ENCODE measurements at places on chromosomes 16 and 17.

- DNase-seq: no peak
These were observed 2.4 kb downstream of the CACNB1 start for GRCh38 chr17:39194985-39195524.

GRCh38 chr16:29664091-29664921, 1.3 kb downstream of the SPN start:
- DNase-seq: no peak

DNA sequence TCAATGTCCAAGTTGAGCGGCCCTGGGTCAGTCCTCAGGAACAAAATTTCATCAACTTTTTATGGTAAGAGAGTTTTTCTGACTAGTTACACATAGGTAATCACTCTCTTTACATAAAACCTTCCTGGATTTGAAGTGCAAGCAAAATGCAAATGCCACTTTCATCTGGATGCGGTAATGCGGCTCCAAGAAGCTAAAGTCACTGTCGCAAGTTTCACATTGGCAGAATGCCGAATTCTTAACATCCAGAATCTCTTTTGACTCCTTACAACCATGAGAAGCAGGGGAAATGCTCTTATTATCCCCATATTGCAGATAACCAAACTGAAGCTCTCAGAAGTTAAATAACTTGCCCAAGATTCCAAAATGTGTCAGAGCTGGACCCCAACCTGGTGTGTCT, 30.0 kb downstream of the MRPS23 start:
- DNase-seq: no peak

DNA sequence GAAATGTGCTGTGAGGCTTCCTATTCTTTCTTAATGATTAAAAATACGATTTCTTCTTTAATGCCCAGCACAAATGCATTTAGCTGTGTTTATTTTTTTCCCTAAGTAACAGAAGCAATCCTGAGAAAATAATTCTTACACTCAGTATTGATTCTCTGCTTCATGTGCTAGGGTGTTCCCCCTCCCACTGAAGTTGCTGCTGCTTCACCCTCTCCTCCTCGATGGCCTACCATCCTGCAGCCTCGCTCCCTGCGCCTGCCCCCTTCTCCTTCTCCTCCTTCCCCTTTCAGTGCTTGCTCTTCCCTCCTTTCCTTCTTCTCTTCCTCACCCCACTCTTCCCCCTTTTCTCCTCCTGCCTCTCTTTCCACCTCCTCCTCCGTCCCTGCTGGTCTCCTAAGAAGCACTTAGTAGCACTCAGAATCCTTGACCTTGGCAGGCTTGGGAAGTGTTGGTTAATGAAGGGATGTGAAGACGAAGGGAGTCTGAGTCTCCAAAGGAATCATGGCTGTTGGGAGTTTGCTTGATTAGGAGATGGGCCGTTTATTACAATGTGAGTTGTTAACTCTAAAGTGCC, 119.7 kb downstream of the RPTOR start:
- DNase-seq: no peak

DNA sequence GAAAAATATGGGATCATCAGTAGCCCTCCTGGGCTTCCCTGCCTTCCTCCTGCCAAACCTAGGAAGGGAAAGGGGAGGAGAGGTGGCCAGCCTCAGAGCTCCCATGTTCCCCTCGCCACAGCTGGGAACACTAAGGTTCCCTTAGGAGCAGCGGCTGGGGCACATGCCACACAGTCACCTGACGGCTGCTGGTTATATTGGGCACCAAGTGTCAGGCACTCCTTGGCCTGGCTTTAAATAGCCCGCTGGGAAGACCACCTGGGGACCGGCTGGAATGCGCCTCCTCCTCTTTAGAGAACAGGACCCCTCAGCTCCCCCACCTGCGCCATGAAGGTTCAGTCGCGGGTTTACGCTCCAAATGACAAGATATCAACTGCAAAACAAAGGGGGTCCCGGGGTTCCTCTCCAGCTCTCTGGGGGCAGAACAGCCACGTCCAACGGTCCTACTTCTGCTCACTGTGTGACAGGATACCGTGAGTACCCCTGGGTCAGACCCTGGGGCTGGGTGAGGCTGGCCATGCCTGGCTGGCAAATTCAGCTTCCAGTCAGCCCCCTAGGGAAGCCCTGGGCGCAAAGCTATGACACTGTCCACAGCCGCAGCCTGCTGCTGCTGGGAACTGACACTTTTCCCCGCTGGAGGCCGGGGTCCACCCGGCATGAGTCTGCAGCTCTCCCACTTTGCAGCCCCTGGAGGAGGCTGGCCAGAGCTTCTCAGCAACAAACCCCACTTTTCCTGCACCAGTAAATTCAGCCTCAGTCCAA, 3.3 kb downstream of the SMIM5 start:
- DNase-seq: no peak

DNA sequence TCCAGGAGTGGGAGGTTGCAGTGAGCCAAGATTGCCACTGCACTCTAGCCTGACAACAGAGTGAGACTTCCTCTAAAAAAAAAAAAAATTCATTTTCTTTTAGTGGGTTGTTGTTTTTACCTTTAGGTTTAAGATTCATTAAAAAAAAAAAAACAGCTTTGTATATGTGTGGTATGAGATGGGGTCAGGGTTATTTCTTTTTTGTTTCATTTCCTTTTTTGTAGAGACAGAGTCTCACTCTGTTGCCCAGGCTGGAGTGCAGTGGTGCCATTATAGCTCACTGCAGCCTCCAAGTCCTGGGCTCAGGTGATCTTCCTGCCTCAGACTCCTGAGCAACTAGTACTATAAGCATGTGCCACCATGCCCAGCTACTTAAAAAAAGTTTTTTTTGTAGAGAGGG, 47.0 kb downstream of the BCAS3 start:
- no peak for DNase-seq

- DNase-seq: no peak
These were observed 461.7 kb upstream of the DYNLRB2 start for GRCh38 chr16:80079072-80079471.

GRCh38 chr17:1773696-1774181, 11.9 kb downstream of the SERPINF1 start:
- DNase-seq: no peak

DNA sequence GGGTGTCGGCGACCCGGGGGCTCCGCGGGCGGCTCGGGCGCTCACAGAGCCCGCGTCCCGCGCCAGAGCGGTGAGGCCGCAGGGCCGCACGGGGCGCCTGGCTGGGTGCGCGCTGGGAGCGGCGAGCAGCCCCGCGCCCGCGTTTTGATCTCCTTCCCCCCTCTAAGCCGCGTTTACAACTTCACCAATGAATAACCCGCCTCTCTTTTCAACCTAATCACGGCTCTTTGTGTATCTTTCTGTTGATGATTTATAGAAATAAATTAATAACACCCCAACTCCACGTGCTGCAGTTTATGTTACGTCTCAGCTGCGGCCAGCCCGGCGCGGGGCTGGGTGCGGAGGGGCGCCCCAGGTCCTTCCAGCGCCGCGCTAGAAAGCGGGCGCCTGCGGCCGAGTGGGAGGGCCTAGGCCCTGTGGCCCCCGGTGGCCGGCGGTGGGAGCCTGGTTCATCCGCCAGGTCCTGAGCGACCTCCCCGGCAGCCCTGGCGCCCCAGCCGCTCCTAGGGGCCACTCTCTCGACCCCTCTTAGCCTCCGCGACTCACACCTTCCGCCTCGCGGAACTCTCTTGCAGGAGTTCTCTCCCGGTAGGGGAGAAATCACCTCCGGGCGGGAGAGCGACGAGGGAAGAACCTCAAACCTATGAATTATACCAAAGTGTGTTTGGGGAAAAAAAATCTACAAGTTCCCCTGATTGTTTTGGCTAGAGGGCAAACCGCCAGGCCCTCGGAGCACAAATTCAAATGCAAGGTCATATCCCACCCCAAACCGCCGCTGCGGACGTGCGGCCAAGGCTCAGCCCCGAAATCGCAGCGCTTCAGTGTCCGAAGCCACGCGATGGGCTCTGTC, 1.9 kb downstream of the HNF1B start:
- DNase-seq: no peak

DNA sequence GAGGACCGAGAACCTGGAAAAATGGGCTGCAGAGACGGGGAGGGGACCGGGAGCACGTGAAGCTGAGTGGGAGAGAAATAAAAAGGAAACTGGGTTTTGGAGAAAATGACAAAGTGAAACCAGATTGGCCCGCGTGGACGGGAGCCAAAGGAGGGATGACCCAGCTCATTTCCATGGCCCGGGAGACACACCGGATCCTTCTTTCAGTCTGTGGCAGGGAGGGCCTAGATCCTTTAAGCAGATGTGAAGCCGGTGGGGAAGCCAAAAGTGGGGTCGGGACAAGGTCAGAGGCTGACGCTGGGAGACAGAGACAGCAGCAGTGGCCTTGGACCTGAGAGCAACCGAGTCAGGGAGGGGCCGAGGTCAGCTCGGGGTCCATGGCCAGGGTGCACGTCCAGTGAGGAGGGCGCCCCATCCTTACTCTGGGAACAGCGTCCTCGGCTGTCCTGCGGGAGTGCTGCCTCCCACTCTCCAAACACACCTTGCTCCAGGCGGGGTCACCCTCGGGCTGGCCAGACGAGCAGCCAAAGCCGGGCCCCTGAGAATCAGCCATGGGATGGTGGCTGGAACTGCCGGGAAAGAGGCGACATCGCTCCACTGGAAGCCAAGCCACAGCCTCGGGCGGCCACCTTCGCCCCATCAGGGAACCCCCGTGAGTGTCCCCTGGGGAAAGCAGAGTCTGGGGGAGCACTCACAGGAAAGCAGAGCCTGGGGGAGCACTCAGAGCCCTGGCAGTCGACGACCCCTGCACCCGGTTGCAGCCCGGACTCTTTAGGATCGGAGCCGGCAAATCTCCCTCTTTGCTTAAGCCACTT, 17.3 kb downstream of the CA5A start:
- DNase-seq: no peak

DNA sequence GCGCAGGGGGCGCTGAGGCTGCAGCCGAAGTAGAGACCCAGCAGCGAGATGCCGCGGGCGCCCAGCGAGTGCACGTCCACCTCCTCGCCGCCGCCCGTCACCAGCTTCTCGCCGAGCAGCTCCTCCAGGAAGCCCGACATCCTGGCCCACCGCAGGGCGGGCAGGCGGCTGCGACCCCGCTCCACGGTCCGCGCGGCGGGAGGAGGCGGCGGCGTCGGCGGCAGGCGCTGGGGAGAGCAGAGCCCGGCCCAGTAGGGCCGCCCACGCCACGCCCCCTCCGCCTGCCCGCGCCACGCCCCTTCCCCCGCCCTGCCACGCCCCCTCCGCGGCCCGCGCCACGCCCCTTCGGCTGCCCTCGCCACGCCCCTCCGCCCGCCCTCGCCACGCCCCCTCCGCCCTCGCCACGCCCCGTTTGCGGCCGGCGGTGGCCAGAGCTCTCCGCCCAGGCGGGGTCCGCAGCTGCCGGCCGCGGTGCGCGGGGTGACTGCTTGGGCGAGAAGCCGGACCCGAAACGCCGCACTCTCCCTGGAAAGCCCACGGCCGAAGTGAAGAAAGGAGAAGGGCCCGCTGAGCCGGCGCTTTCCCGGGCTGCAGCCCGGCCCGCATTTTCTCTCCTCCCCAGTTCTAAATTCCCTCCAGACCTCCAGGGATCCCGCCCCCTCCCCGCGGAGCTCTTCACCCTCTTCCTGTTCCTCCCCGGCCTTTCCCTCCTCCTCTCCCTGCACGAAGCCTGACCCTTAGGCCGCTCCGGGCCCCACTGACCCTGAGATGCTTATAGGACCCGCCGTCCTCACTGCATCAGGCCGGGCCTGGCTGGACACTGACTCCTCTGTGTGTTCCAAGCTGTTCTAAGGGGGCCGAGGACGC, at the start of gene NXN:
Gene NXN, minus strand, starts transcription at position 238 of the 867 bp plus-strand sequence.
- DNase-seq: peak; percentile 56

GRCh38 chr16:57297856-57298255, 13.4 kb upstream of the PLLP start:
- no peak for DNase-seq

GRCh38 chr16:1374418-1375297, 22.9 kb downstream of the GNPTG start:
- DNase-seq: no peak
